CD4-positive, alpha-beta T cell treated with Interferon alpha-2 for 1 hour (primary cell): ENCODE measurements at places on chromosomes 3 and 15.

DNA sequence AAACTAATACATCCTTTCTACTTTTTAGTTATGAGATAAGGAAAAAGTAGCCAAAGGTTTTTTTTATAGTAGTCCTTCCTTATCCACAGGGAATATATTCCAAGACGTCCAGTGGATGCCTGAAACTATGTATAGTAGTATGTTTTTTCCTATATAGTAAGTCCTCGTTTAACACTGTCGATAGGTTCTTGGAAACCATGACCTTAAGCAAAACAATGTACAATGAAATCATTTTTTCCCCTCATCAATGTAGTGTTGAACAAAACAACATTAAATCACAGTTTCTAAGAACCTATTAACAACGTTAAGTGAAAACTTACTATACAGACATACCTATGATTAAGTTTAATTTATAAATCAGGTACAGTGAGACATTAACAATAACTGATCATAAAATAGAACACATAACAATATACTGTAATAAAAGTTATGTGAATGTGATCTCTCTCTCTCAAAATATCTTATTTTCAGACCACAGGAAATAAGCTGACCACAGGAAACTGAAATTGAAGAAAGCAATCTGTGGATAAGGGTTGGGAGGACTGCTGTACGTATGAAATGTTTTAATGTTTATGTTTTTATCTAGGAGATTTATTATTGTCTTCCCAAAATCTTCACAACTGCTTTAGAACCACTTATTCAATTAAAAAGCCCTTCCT, 20.6 kb downstream of the COPS2 start:
- no peak for DNase-seq

GRCh38 chr15:92800013-92800412, 100.1 kb upstream of the CHD2 start:
- DNase-seq, result no peak

- DNase-seq, result no peak
Measured at GRCh38 chr3:32684029-32684799, 774 bp upstream of the CNOT10 start.

GRCh38 chr3:21654662-21655061, 96.3 kb downstream of the ZNF385D start:
- no peak for DNase-seq

- DNase-seq, result no peak
Measured at GRCh38 chr15:45664451-45664850, 29.6 kb downstream of the SQOR start.

GRCh38 chr3:53147151-53147902, 13.7 kb upstream of the PRKCD start:
- DNase-seq, result no peak

GRCh38 chr3:192851821-192852372, 65.8 kb downstream of the MB21D2 start:
- peak; percentile 44 for DNase-seq

DNA sequence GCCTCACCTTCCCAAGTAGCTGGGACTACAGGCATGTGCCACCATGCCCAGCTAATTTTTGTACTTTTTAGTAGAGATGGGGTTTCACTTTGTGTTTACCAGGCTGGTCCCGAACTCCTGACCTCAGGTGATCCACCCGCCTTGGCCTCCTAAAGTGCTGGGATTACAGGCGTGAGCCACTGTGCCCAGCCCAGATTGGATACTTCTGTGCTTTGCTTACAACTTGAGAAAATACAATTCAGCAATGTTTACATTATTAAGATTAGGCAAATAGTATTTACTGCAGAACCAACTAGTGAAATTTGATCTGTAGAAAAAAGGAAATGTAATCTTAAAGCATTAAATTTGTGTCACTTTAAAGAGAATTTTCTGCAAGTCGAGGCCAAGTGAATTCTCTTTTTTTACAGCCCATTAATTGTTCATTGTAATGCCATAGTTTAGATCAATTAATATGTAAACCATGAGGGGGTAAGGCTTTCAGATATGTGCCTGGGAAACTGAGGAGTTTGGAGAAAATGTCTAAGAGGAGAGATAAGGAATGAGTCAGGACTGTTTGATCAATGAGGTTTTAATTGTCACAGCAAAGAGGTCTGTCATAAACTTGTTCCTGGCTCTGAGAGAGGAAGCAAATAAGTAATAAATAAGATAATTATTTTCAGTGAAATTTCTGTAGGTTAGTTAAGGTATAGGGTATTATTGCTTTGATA, 15.3 kb downstream of the PYDC2 start:
- DNase-seq, result no peak

DNA sequence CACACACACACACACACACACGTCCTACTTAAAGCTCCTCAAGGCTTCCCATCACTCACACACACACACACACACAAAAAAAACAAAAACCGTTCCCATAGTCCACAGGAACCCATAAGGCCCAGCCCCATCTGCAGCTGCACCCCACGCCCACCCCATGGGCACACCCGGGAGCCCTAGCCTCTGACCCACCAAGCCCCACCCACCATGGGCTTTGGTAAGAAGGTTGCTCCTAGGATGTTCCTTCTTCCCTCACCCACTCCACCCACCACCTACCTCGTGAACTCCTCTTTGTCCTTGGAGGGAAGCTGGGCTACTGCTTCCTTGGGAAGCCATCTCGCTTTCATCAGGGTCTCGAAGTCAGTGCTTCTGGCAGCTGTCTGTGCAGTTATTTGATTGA, 115.1 kb downstream of the TPRA1 start:
- no peak for DNase-seq

GRCh38 chr15:68814596-68814995, 6.1 kb downstream of the ANP32A start:
- no peak for DNase-seq

DNA sequence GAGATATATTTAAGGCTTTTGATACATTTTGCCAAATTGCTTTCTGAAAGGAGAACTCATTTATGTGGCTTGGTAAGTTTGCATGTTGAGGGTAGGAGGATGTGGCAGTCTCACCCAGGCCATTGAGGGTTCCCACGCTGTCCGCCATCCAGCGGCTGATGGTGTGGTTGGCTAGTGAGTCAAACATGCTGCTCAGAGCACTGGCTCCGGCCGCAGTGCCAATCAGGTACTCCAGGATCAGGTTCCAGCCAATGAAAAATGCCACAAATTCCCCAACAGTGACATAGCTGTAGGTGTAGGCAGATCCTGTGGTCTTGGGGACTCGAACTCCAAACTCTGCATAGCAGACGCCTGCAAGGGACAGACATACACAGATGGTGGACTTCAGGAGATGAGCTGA, 82.3 kb downstream of the CLDN11 start:
- DNase-seq, result no peak

DNA sequence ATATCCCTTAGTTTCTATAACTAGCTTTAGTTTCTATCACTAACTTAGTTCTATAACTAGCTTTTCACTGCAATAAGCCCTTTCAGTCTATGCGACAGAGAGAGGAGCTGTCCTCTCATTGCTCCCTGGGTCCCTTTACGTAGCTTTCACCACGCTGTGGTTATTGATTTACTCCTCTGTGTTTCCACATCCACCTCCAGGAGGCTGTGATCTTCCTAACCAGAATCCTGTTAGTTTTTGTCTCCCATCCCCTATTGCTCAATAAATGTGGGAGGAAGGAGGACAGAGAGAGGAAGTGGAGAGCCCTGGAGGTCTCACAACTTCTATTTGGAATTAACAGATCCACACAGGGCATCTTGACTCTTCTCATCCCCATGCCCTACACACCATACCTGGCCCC, 1036.1 kb downstream of the MCTP2 start:
- no peak for DNase-seq

DNA sequence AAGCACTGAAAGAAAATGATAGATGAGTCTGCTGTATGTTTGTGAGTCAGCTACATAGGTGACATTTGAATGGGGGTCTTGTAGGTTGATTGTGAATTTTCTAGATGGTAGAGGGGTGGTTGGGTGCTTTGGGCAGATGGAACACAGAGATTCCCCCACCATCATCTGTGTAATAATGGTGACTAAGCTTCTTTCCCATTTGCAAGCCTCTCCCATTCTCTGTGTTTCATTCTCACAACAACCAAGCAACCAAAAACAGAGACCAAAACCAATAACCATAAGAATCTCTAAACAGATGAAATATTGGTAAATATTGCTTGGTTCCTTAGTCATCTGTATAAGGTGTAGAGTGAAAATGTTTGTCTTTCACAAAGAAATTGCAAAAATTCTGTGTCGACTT, 17.8 kb upstream of the UTS2B start:
- DNase-seq, result no peak

GRCh38 chr3:11499144-11499543, 144.6 kb downstream of the VGLL4 start:
- DNase-seq, result no peak

GRCh38 chr3:159232966-159233365, 431.1 kb downstream of the MFSD1 start:
- DNase-seq, result no peak

GRCh38 chr15:27084844-27085243, 113.9 kb downstream of the GABRG3 start:
- no peak for DNase-seq

- DNase-seq, result no peak
Measured at GRCh38 chr15:84112025-84112424, 123.5 kb upstream of the GOLGA6L4 start.

- DNase-seq, result no peak
Measured at GRCh38 chr15:50943638-50944037, 35.2 kb downstream of the AP4E1 start.

DNA sequence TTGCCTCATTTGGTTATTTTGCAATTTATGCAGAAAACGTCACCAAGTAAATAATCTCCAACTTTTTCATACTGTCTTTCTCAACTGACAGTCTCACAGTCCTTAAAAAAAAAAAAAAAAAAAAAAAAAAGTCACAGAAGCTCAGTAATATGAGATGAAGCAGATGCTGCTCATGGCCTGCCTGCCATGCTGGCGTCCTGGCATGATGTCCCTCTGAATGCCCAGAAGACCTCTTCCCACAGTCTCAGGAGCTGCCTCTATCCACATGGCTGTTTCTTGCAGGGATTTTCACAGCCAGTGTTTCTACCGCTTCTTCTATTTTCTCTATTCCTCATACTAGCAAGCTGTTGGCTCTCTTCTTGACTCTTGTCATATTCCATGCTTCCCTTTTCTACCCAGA, 87.7 kb downstream of the TGFBR2 start:
- no peak for DNase-seq

- DNase-seq, result no peak
Measured at GRCh38 chr3:188124184-188124583, 29.8 kb upstream of the LPP start.

DNA sequence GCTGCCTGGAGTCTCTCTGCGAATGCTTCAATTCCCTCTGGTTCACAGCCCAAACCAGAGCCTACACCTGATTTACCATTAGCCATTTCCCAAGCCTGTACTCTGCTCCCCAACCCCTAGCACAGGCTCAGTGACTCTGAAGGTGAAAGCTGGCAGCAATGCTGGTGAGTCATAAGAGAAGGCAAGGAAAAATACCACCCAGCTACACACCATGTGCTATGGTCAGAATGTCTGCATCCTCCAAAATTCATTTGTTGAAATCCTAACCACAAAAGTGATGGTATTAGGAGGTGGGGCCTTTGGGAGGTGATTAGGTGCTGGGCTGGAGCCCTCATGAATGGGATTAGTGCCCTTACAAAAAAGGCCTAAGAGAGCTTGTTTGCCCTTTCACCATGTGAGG, 117.1 kb upstream of the TJP1 start:
- DNase-seq, result no peak
